ENCODE measurements at places on chromosomes 6 and 20.

- no peak for DNase-seq
These were observed 10.1 kb upstream of the SMIM13 start for GRCh38 chr6:11083491-11083890.

GRCh38 chr20:7741866-7742265 lies 198.4 kb downstream of the HAO1 start:
- DNase-seq, result no peak

GRCh38 chr20:32455171-32455900 lies 97.2 kb downstream of the ASXL1 start:
- DNase-seq, result no peak

DNA sequence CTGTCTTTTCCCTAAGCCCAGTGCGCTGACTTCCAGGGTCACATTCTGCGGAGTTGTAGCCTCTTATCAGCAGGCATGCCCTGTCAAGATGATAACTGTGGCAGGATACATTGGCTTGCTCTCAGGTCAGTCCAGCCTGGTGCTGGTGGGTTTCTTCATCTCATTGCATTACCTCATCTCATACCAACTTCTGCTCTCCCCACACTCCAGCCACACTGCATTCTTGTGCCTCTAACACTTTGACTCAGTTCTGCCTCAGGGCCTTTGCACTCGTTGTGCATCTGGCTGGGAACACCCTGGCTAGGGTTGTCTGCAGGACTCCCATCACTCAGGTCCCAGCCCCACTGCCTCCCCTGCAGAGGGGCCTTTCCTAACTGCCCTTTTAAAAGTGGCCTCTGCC lies 110.3 kb upstream of the BACH2 start:
- no peak for DNase-seq

DNA sequence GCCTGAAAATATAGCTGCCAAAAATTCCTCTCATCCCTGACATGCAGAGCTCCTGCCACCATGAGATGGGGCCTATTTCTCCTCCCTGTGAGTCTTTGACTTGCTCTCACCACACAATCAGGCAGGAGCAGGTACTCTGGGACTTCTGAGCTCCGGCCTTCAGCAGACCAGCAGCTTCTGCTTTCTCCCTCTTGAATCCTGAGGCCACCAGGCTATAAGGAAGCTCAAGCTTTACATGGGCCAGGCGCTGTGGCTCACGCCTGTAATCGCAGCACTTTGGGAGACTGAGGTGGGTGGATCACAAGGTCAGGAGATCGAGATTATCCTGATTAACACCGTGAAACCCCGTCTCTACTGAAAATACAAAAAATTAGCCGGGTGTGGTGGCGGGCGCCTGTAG lies 238.7 kb upstream of the RREB1 start:
- no peak for DNase-seq

GRCh38 chr6:26342106-26343004 lies 22.6 kb upstream of the BTN3A2 start:
- DNase-seq, result no peak

DNA sequence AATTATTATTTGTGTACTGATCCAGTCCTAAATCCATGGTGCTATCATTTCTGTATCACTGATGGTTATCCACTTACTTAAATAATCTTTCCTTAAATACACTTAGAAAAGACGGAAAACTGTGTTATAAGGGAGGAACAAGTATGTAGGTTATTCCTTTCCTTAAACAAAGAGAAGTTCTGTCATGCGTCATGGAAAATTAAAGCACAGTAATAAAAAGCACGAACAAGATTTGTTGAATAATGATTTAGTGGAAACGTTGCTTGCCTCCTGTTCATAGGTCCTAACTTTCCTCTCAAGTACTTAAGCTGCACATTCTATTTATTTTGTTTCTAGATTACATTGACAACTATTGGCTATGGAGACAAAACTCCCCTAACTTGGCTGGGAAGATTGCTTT lies 120.4 kb downstream of the KHDC1L start:
- DNase-seq, result no peak

DNA sequence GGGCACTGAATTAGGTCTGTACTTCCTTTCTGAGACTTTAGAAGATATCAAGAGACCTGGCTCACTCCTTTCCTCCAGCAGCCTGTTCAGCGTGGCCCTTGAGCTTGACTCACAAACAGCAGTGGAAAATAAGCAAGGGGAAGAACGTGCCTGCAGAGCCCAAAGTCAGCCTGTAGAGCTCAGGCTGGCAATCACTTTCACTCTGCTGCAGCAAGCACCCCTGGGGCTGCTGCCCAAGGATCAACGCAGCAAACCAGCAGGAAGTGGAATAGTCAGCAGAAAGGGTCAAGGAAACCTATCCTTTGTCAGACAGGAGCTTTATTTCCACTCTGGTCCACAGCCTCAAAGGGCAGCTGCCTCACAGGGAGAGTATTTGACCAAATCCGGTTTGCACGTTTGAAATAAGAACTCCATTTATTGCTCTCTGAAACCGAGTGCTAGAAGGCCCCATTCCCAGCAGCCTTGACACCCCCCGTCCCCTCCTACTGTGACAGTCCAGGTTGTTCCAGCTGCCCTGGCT lies 77.4 kb downstream of the PRDM1 start:
- peak; percentile 28 for DNase-seq

GRCh38 chr20:57897891-57898290 lies 188.1 kb upstream of the PMEPA1 start:
- no peak for DNase-seq

GRCh38 chr6:109628158-109629000 lies 62.6 kb downstream of the AK9 start:
- DNase-seq, result no peak

GRCh38 chr20:6819599-6819998 lies 52.1 kb downstream of the BMP2 start:
- DNase-seq, result no peak

GRCh38 chr6:951399-952181 lies 258.7 kb upstream of the EXOC2 start:
- DNase-seq, result no peak

DNA sequence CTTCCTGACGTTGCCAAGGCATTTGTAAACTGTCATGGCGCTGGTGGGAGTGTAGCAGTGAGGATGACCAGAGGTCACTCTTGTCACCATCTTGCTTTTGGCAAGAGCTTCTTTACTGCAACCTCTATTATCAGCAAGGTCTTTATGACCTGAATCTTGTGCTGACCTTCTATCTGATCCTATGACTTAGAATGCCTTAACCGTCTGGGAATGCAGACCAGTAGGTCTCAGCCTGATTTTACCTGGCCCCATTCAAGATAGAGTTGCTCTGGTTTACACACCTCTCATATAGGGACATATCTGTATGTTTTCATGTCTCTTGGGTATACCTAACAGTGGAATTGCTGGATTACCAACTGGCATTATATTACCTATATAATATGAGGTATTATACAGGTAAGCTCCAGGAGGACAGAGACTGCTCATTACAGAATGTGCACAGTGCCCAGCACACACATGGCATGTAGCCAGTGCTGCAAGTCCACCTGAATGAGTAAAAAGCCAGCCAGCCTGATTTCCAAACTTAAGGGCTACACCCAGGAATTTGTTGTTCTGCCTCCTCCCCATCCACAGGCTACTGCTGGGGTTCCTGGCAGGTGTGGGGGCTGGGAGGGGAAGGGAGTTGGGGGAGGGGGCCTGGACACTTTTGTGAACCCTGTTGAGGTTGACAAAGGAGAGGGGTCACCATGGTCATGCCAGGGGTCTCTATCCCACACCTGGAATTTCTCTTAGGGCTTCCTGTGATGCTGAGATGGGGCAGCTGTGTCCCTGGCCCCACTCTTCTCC lies 35.2 kb upstream of the BLCAP start:
- no peak for DNase-seq

DNA sequence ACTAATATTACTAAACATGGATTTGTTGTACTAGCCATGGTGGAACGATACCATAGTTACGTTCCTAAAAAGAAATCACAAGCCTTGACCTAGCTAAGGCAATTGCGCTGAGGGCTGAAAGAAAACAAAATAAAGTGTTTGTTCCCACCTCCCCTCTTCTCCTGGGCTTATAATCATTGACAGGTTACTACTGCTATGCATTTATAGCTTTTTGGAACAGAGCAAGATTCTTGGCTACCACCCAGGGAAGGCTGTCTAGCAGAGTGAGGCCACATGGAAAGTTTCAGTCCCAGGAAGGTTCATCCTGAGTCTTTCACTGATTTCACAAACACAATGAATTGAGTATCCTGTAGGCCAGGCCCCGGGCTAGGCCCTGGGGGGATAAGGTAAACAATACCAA lies 84.6 kb downstream of the TMEM170B start:
- no peak for DNase-seq

DNA sequence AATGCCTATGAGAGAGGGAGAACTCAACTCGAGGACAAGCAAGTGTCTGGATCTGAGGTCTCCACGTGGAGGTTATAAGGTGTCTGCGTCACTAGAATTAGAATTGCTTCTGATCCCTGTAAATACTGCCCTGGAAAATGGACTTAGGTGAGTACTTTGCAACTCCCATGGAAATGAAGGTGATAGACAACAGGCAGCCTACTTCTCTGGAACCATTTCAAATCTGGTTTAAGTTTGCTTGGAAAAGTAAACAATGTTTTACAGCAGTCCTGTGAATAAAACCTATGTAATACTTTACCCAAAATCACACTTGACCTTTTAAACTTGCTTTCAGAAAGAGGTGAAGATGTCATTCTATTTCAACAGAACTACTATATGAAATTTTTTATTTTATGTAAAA lies 70.1 kb upstream of the TENT5A start:
- DNase-seq, result no peak

- DNase-seq, result no peak
These were observed 22.5 kb downstream of the TBC1D7 start for GRCh38 chr6:13305791-13306190.

GRCh38 chr20:44733341-44734069 lies 12.2 kb upstream of the KCNK15 start:
- DNase-seq, result no peak

DNA sequence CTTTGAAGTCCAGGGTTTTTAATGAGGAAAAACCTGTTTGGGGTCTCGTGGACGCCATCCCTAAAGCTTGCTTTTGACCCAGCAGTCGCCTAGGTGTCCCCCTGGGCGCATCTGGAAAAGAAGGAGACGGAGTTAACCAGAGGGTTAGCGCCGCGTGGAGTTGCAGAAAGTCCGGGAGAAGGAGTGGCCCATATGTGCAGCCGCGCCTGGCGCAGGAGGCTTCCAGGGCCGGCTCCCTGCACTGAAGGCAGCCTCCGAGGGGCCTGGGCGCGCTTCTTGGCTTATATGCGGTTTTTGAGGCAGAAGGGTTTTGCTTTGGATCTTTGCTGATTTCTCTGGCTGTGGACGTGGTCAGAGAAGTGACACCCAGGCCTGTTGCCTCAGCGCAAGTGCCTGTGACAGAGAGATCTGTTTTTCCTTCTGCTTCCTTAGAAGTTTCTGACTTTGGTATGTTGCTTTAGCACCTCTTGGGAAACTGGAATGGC lies 987 bp downstream of the TMEM181 start:
- no peak for DNase-seq

- no peak for DNase-seq
These were observed 54.7 kb downstream of the OR2B6 start for GRCh38 chr6:28011722-28012121.

DNA sequence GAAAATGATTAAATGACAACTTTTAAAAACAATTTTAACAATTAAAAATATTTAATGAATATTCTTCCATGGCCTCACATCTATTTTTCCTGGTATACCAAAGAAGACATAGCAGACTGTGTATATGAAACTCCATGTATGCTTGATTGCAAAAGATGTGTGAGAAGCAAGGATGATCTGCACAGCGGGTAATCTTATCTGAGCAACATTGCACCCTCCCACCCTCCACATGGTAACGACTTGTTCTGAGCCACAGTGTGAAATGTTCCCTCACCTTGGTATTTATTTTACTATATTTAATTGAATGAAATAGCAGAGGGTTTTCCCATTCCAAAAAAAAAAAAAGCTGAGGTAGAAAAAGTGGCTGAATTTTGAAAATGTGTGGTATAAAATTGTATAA lies 204.4 kb downstream of the SYNE1 start:
- DNase-seq, result no peak
